ENCODE measurements at places on chromosomes 4 and X. TPM values are rescaled to one million over a fixed set of nuclear protein-coding genes. Genes with fewer than 3 reads are reported as not detected.

GRCh38 chr4:121784975-121785374 is 16.1 kb upstream of the EXOSC9 start:
- DNase-seq, result no peak

- peak; percentile 90 for DNase-seq
Measured at GRCh38 chr4:119212964-119213606, 572 bp downstream of the USP53 start.

GRCh38 chrX:15335135-15336022 is at the start of gene PIGA:
Gene PIGA, minus strand, starts transcription at chrX:15335523. Its CDS starts 3,593 bp downstream, at chrX:15331930.
- DNase-seq, result peak; percentile 98

C4orf51 gene
- not detected for total RNA-seq

GRCh38 chr4:187491286-187491685 is 504.3 kb upstream of the ZFP42 start:
- no peak for DNase-seq

DNA sequence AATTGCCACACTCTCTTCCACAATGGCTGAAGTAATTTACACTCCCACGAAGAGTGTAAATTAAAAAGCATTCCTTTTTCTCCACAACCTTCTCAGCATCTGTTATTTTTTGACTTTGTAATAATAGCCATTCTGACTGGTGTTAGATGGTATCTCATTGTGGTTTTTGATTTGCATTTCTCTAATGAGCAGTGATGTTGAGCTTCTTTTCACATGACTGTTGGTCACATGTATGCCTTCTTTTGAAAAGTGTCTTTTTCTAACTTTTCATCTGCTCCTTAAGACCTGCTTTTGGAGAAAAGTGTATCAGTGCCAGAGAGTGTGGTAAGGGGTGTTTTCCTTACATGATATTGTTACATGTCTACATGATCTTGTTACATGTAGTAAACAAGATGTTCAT is 25.7 kb downstream of the GUCY1A1 start:
- DNase-seq, result no peak

DNA sequence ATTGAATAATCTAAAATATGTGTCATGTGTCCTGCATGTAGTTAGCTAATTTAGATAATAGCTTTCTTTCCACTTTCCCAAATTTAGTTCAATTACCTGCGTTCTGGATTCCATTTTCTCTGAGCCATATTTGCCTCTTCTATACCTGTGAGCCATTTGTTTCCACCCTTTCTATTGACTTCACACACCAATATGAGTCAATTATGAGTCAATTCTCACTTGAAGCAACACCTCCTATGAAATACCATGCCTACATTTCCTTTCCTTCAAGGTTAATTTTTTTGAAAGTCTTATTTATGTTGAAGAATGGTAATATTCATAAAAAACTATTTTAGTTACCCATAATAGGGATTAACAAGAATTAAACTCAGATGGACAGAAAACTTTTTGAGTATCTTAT is 25.8 kb downstream of the NPY2R start:
- DNase-seq, result no peak

GRCh38 chr4:163343604-163344146 is at the start of gene NPY5R:
Gene NPY5R, plus strand, starts transcription at chr4:163343892. Its CDS starts 6,382 bp downstream, at chr4:163350274.
- no peak for DNase-seq

GC gene
- 0.86 TPM for total RNA-seq

Measured in lower lobe of right lung (tissue), 2 donors.